ENCODE measurements at places on chromosomes 11 and 22.

DNA sequence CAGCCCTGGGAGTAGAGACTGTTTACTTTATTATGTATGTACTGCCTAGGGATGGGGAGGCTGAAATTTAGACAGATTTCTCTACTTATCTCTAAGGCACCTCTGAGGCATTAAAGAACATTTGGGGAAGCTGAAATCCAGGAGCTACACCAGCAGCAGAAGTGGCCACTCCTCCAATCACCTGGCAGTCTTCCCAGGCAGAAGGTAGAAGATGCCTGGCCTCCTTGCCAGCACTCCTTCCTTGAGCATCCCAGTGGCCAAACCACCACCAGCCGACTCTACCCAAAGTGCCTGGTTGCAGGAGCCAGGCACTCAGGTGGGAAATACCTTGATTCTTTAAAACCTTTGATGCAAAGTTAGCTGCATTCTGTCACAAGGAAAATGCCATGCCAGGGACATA lies 1.9 kb upstream of the FAT3 start:
- no peak for DNase-seq

DNA sequence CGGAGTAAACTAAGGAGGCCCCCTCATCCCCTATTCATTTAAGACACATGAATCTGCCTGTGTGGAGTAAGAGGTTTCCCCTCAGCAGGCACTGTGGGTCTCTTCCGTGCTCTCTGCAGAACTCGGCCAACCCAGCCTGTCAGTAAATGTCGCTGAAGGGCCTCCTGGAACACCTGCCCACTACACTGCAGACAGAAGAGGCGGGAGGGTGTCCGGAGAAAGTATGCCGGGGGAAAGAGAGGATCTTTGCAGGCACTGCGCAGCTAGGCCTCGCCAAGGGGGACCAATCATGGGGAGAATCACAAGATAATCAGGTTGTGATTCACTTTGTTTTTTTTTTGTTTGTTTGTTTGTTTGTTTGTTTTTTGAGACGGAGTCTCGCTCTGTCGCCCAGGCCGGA lies 110.8 kb downstream of the MORC2 start:
- no peak for DNase-seq

DNA sequence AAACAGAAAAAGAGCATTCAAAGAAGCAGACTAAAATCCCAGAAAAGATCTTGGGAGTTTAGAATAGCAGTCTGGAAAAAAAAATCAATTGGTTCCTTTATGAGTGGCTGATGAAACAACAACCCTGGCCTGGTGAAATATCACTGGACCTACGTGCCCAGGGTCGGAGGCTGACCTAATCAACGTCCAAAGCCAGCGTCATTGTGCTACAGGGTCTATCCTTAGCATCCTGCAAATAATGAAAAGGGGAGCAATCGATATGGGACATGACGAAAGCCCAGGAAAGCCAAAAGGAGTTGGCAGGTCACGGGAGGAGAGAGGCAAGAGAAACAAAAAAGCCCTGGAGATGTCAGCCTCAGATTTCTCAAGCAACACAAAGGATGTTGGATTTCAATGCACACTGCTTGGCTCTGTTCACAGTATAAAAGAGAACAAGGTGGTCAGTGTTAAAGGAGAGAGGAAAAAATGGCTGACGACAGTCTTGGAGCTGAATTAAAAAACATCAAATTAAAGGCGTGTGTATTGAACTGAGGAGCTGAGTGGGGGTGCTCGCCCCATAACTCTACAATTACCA lies 148.8 kb downstream of the BLID start:
- peak; percentile 72 for DNase-seq

DNA sequence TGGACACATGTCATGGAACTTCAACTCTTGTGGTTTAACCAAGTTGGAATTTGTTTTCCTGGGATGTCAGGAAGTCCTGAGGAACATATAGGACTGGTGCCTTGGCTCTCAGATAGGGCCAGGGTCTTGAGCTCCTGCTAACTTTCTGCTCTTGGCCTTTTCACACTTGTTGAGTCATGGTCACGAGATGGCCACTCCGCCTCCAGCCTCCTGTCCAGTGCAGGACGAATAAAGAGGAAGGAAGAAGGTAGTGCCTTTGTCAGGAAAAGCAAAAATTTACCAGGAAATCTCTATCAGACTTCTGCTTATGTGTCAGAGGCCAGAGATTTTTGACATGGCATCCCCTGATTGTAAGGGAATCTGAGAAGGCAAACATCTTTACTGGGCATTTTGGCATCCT lies 89.1 kb upstream of the ARHGAP20 start:
- DNase-seq, result no peak

- no peak for DNase-seq
These were observed 6.2 kb downstream of the CHST1 start for GRCh38 chr11:45659031-45659817.

DNA sequence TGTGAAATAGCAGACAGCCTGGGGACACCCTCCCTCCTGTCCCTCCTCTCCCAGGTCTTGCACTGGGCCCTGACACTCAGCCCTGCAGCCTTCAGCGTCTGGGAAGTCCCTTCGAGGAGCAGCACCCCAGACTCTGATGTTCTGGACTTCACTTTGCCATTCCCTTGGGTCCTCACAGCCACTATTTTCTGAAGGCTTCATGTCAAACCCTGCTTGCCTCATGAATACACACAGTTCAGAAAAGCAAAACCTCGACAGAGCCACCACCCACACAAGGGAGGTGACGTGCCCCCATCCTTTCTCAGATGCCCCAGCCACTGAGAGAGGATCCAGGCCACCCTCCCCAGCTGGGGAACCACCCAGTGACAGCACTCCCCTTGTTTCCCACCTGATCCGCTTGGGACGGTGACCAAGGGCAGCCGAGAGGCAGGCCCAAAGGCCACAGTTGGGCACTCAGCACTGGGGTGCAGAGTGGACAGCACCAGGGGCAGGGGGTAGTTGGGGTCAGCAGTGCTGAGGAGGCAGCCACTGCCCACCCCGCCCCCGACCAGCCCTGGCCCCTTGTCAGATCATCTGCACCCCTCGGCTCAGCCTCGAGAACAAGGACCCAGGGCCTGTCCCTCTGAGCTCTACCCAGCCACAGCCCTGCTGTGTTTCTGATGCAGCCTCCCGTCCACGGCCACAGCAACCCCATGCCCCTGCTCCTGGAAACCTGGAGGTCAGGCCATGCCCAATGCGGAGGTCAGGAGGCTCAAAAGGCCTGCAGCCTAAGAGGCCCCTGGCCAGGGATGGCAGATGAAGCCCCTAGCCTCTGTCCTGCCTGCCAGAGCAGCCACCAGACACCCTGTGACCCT lies 3.1 kb upstream of the TNNT3 start:
- DNase-seq, result no peak

DNA sequence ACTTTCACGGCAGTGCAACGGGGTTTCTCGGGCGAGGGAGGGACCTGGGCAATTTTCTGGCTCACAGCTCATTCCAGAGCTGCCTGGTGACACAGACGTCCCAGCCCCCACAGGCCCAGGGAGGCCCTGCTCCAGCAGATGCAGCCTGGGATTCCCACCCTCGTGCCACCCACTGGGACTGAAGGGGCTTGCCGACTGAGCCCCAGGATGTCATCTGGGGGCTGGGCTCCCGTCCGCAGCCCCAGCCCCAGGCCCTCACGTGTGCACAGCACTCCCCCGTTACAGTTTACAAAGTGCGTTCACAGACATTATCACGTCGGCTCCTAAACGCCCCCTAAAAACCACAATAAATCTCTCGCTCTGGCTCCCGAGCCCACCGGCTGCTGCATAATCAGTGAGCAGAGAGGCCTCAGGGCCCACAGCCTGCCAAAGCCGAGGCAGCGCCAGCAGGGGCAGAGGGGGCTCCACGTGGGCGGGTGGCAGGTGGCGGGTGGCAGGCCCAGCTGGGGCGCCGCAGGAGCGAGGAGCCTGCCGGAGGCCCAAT lies 76.9 kb upstream of the TCF20 start:
- no peak for DNase-seq

- DNase-seq, result no peak
These were observed 170.9 kb downstream of the MIAT start for GRCh38 chr22:26828311-26828710.

DNA sequence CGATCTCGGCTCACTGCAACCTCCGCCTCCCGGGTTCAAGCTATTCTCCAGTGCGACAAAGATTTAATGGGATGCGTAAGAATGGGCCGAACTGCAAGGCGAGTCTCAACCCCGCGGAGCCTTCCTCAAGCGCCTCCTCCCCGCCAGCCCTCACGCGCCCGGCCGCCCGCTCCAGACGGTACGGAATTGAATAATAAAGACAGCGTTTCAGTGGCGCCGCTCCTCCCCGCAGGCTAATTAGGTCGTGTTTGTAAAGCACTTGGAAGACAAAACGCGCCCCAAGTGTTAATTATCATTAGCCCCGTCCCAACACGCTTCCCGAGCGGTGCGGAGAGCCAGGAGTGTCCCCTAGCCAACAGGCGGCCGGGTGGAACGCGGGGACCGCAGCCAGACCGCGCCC lies 192.0 kb downstream of the BUD13 start:
- peak; percentile 61 for DNase-seq

- peak; percentile 78 for DNase-seq
These were observed 585 bp downstream of the PI4KA start for GRCh38 chr22:20857838-20858614.

DNA sequence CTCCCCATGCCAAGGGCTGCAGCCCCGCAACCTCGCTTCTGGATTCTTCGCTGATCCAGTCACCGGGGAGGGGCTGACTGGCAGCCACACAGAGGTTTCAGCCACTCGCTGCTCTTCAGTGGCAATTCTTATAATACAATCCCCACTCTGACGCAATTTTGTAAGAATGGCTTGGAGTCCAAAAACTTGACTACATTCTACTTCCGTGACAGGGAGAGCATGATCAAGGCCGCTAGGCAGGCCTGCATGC lies 14.9 kb downstream of the PPM1F start:
- no peak for DNase-seq

Measured in putamen (tissue), 1 donor.